ENCODE measurements at places on chromosomes 4 and X. TPM values are rescaled to one million over a fixed set of nuclear protein-coding genes. Genes with fewer than 3 reads are reported as not detected.

Gene EDNRA
- total RNA-seq, result 6.2 TPM

Gene BEX2
- total RNA-seq, result 23.2 TPM

Gene DTHD1
- 0.16 TPM for total RNA-seq

Gene EGF
- total RNA-seq, result 1.5 TPM
